Left ventricle myocardium inferior (tissue), 1 donor: ENCODE measurements at places on chromosomes 5 and 9. TPM values are rescaled to one million over a fixed set of nuclear protein-coding genes. Genes with fewer than 3 reads are reported as not detected.
A peak's percentile ranks its signal among the peaks of the same experiment; 100 is the strongest.

Gene PDCD1LG2
- 2.0 TPM for total RNA-seq

Gene CTXN3
- not detected for total RNA-seq

Gene DPYSL3
- total RNA-seq: 20.7 TPM

GRCh38 chr9:132241840-132242620 lies 80.2 kb downstream of the NTNG2 start:
- no peaks in the 10 kb centered on the region for H3K36me3 ChIP-seq
- H3K27ac ChIP-seq: peak overlapping the region; percentile 23
- H3K27me3 ChIP-seq: peaks cover 19% of the 10 kb centered on the region
- H3K4me1 ChIP-seq: peaks cover 50% of the 10 kb centered on the region

Gene PCA3
- not detected for total RNA-seq

GRCh38 chr9:79661279-79661678 lies 89.5 kb downstream of the TLE4 start:
- no peak overlapping the region for H3K27ac ChIP-seq
- H3K4me1 ChIP-seq: peaks cover 39% of the 10 kb centered on the region
- H3K4me3 ChIP-seq: no peak overlapping the region
- no peak for DNase-seq
